Nasal cavity respiratory epithelium epithelial cell of viscerocranial mucosa (primary cell): ENCODE measurements at places on chromosomes 6 and 20. TPM values are rescaled to one million over a fixed set of nuclear protein-coding genes. Genes with fewer than 3 reads are reported as not detected.

Gene MATN4
- total RNA-seq: under 0.01 and 0.14 TPM in 2 replicates

Gene HLA-C
- 77.9 and 406 TPM in 2 replicates for total RNA-seq

Gene SEL1L2
- total RNA-seq: not detected in 2 replicates

Gene TRIM10
- not detected in 2 replicates for total RNA-seq

Gene PSORS1C2
- total RNA-seq: not detected in 2 replicates
